ENCODE measurements at places on chromosomes 11 and 22.

GRCh38 chr22:44718418-44718817, 16.4 kb downstream of the PRR5 start:
- DNase-seq = no peak

DNA sequence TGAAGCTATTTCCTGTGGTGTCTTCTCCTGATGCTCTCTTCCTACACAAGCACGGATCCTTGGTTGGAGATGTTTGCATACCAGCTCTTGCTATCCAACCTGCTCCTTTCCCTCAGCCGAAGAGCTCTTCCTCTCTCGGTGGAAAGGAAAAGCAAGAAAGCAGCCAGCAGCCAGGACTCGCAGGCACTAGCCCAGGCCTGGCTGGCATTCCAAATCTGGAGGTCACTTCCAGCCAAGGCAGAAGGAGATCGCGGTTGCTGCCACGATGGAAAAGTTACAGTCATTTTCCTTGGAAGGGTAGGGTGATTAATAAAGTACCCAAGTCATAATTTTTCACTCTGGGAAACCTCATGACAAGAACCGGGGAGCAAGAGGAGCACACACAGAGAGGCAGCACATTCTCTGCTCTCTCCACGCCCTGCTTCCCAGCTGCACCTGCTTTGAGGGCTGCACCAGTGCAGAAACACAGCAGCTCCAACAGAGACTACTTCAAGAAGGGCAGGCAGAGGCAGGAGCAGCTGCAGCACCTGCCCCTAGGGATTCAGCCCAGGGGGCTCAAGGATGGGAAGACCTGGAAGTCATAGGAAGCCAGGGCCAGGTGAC, 399.3 kb downstream of the CADM1 start:
- no peak for DNase-seq

DNA sequence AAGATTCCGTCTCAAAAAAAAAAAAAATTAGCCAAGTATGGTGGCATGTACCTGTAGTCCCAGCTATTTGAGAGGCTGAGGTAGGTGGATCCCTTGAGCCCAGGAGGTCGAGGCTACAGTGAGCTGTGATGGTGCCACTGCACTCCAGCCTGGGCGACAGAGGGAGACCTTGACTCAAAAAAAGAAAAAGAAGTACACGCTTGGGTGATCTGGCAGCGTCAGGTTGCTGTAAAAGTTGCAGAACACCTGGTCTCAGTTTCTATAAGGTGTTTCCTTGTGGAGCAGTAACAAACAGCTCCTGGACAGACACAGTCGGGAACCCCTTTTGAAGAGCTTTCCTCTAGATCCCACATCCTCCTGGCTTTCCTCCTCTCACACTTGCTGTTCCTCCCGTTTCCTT, 45.8 kb downstream of the SCGB1A1 start:
- DNase-seq = no peak

DNA sequence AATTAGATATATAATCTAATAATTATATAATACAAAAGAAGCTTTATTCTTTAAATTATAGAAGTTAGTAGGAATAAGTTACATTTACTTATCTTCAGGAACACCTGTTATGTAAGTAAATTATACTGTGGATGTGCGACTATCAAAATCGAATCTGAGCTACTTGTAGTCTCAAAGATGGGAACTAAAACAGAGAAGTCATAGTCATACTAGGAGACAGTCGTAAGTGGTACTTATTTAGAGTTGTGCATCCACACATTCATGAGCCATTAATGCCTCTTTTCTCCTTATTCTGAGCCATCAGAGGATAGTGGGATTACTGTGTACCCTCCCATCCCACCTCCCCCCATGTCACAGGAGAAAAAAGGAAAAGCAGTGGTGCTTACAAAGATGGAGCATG, 114.4 kb downstream of the CADM1 start:
- DNase-seq = no peak
